ENCODE measurements at places on chromosomes 16 and 17.

DNA sequence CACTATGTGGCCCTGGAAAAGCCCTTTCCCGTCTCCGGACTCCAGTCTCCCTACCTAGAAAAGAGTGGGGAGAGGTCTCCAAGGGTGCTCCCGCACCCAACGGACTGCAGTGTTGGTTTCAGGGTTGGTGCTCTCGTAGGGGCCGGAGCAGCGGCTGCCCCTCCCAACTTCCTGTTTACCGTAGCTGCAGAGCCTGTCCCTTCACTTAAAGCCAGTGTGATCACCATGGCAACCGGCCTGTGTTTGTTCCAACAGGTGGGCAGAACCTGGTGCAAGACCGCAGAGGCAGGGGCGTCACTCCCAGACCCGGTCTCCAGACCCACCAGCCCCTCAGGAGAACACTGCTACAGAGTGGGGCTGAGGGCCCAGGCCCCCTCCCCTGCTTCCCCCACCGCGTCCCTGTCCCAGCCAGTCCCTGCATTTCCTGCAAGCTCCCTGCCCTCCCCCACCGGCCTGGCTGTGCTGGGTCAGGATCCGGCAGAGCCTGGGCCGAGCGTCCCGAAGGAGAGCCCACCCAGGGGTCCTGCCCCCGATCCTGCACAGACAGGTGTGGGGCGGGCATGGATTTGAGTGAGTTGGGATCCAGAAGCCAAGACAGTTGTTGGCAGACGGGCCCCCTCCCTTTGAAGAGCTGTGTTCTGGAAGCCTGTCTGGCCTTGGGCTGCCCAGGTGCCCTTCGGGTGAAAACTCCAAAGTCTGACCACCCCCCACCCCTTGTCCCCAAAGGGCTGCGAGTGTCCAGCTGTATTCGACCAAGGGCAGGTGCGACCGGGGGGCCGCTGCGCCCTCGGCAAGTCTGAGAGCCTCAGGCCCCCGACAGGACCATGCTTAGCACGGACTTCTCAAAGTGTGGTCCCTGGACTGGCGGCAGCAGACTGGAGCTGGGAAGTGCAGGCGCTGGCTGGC lies 1.5 kb upstream of the BAIAP3 start:
- peak; percentile 73 for DNase-seq

DNA sequence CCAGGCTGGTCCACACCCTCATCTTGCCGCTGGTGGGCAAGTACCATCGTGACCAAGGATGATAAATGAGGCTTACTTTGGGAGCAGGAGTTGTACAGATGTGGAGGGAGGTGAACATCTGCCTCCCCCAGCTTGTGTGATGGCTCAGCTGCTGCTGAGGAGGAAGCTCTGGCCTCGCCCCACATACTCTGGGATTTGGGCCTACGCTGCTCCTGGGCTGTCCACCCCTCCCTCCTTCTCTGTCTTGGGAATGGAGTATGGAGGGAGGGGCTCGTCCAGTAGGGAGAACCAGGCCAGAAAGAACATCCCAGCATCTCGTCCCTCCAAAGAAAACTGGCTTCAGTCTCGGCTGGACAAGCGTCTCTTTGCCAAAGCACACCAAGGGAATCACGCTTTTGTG lies 134.8 kb upstream of the CDC42EP4 start:
- no peak for DNase-seq

DNA sequence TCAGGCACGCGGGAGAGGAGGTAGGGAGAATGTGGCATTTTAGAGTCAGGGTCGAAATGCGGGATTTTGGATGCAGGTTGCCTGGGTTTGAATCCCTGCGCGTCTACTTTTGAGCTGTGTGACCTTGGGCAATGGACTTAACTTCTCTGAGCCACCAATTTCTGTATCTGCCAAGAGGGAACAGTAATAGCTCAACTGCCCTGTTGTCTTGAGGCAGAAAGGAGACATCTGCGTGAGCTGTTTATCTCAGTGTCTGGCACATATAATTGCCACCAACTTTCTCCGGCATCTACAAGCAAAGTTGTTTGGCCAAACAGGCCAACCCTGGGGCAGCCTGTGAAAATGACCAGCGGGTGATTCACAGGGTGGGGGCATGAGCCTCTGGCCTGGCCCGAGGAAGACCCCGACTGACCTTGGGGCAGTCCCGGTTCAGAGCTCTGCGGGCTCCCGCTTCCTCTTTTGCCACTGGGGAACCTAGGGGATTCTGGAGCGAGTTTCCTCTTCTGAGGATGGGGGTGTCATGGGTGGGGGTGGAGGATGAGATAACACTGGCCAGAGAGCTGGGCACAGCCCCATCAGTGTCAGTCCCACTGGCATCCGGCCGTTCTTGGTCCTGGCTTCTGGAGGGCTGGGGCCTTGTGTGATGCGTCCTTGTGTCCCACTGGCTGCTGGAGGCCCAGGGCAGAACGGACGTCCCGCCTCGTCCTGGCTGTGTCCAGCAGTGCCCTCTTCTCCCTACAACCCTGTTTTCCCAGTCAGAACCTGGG lies 1.3 kb downstream of the SNN start:
- no peak for DNase-seq

DNA sequence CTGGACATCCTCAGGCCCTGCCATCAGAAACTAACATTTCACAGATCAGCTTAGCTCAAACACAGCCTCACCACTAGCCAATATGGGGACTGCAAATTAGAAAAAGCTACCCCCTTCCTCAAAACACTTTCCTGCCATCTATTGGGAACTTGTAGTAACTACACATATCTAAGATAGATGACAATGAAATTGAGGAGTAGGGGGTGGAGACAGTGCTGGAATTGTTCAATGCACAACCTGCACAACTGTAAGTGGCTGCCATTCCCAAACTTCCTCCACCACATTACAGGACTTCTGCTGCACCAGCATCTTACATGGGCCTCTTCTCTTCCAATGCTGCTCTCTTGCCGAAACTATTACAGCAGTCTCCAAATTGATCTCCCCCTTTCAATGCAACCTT lies 21.9 kb downstream of the AIPL1 start:
- peak; percentile 50 for DNase-seq

GRCh38 chr16:51569203-51569931 lies 418.3 kb upstream of the SALL1 start:
- no peak for DNase-seq

DNA sequence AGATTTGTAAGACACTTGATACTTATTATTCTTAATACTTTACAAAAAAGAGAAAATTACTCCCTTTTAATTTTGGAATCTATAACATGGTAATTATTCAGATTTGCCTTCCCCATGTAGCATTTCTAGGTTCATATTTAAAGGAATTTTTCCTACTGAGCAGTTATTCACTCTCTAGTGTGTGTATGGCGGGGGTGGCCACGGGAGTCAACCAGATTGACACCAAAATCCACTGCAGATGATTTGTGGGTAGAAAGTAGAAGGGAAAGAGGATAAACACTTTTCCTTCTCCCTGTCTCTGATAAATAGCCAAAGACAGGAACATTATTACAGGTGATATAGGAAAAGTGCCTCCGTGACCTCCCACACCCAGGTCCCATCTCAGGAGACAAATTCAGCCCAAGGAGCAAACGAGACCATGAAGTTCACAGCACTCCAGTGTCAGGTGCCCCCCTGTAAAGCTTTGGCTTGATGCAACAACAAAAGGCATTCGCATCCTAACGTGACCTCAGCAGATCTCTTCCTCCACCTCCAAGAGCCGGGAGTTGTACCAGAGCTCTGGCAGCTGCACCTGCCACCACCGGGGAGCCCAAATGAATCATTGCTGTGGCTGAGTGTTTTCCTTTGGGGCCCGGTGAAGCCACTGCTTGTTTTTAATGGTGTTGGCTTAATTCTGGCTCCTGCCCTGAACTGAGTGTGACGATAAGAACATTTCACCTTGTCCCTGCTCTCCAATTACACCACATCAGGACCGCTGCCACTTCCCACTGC lies 92.7 kb upstream of the NOL11 start:
- no peak for DNase-seq

- DNase-seq: no peak
Observed at GRCh38 chr17:73103641-73104335, 11.3 kb upstream of the SLC39A11 start.

GRCh38 chr16:81461766-81462165 lies 17.2 kb downstream of the CMIP start:
- DNase-seq: no peak

DNA sequence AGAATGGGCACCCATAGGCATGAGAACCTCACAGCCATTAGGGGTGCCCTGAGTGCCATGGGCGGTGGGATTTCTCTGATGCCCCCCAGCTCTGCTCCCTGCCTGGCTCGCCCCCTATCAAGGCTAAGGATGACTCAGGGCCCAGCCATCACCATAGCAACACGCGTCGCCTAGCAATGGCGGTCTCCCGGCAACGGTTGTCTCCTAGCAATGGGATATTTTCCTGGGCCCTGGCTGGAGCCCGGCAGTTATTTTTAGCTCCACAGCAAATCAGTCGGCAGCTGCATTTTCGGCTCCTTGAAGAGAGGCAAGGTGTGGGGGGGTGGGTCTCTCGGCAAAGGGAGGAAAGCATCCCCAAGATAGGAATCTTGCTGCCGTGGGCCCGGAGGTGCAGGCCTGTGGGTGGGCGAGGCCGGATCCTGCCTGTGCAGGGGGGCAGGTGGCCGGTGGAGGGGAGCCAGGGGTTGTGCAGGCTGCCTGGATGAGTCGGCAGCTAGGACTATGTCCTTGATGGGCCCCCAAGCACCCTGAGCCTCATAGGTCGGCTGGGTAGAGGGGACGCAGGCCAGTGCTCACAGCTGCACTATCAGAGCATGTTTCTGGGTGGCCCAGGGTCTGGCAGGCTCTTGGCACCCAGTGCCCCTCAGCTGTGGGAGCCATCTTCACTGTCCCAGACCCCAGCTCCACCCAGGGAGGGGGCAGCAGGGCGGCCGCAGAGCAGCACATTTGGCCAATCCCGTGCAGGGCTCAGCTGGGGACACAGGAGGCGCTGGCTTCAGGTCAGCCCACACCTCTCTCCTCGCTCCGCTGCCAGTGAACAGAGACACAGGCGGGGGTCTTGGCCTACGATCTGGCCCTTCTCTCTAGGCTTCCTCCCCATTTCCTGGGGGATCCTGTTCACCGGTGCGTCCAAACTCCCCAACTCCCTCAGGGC lies 4.2 kb upstream of the FBXL16 start:
- DNase-seq: peak; percentile 74

- DNase-seq: peak; percentile 23
Observed at GRCh38 chr17:11598274-11599221, at the start of gene DNAH9. DNAH9 (plus strand) TSS chr17:11598470; CDS start chr17:11598499, 29 bp downstream.

GRCh38 chr16:67606632-67607031 lies 38.3 kb upstream of the CARMIL2 start:
- DNase-seq: no peak

DNA sequence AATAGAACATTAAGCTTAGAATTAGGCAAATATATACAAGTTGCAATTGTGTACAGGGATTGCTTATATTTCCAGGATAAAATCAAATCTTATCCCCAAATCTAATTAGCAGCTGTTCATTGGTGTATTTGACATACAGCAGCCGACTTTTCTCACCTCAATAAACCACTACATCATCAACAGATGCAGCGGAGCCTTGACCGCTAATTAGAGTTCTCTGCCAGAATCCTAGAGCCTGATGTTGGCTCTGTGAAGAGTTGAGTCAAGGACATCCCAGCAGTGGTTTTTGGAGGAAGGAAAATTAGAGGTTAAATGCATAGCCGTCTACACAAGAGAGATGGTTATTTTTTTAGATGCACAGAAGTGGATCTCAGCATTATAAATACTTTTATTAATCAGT lies 221.9 kb upstream of the CACNG5 start:
- no peak for DNase-seq

- DNase-seq: no peak
Observed at GRCh38 chr17:64723781-64724180, 61.7 kb upstream of the SMURF2 start.

GRCh38 chr16:3696425-3697218 lies 20.7 kb downstream of the TRAP1 start:
- peak; percentile 96 for DNase-seq

DNA sequence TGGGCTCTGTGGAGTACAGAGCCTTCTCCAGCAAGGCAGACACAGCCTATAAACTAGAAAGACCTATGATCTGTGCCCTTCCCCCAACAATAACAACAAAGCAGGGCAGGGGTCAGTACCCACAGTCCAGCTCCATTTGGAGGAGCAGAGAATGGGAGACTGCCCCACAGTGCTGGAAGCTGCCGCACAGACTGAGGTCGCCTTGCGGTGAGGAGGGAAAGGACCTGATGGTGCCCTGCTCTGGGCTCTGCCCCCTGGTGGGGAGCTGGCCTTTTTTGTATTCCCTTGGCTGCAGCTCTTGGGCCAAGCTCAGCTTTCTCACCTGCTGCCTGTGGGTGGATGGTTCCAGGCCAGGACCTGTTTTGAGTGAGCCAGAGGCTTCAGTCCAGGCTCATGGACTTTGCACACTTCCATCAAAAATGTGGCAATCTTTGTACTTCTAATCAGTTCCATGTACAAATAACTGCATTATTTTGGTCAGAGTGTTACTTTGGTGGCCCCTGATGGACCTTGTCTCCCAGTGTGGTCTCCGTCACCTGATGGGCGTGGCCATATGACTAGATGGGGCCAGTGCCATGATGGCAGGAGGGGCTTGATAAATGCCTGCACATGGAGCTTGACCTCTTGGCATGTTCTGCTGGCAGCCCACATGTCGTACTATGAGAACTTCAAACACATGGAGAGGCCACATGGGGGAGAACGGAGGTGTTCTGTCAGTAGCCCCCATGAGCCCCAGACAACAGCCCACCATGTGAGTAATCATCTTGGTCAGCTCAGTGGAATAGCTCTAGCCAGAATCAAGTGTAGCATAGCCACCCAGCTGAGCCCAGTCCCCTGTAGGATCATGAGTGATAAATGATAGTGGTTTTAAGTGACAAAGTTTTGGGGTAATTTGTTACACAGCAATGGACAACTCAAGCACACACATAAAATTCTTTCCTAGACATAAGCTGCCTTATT lies 24.2 kb downstream of the B9D1 start:
- peak; percentile 50 for DNase-seq

DNA sequence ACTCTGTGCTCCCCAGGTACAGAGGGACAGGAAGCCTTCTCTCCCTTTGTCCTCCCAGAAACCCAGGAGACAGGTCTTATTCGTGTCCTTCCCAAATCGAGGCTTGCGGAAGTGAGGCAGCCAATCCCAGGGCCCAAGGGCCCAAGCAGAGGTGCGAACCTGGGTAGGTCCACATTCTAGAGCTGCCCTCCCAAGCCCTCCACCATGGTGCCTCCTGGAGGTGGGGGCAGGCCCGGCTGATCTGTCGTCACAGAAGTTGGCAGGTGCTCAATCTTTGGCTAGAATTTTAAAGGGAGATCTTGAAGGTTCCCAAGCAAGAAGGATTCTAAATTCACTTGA lies 21.5 kb downstream of the MRC2 start:
- no peak for DNase-seq

DNA sequence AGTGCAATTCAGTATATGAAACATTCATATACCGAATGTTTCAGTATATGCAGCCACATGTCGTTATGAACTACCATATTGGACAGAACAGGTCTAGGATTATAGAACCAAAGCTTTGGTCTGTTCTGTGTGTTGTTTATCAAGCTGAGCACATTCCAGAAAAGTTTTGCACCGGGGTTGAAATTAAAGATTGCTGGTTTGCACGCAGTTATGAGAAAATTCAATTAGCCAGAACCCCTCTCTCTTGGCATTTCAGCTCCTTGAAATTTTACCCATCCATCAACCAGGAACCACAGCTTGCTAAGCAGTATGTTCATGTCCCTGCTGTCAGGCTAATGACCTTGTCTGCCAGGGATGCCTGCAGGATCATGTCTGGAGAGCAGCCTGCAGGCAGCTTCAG lies 9.5 kb downstream of the KRT32 start:
- DNase-seq: no peak
